ENCODE measurements at places on chromosomes 13 and 19.

- DNase-seq, result no peak
These were observed 196.0 kb upstream of the GPR12 start for GRCh38 chr13:26956522-26957142.

DNA sequence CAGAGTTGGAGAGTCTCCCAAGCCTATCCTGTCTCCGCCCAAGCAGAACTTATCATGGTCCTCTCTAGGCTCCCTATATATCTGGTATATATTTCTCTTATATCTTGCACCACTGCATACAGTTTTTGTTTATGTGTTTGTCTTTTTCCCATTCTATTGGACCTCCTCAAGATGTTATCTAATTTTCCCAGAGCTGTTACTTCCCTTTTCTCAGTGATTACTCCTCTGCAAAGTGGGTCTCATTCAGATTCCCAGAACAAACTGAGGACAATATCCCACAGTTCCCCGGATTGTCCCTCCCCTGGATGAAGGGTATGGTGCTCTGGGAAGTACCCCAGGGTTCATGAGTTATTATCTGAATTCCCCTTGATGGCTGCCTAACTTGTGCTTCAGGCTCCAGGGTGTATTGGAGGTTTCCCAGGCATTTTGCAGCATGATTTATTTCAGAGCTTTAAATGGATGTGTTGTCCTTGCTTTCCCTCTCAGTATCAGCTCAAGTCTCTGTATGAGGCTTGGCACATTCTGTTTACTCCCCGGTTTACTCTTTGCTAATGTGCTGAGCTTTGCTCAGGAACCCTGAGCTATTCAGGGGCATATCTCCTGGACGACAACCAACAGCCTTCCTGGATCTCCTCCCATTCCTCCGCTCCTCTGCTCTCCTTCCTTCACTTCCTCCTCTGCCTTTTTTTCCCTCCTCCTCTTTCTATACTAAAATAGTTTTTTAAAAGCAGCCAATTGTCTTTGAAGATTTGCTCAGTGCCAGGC, 329.3 kb downstream of the SPRY2 start:
- DNase-seq, result no peak

- no peak for DNase-seq
These were observed 8.5 kb downstream of the IFNL2 start for GRCh38 chr19:39276740-39277139.

- peak; percentile 73 for DNase-seq
These were observed 1.1 kb upstream of the PDE4A start for GRCh38 chr19:10419200-10419645.

DNA sequence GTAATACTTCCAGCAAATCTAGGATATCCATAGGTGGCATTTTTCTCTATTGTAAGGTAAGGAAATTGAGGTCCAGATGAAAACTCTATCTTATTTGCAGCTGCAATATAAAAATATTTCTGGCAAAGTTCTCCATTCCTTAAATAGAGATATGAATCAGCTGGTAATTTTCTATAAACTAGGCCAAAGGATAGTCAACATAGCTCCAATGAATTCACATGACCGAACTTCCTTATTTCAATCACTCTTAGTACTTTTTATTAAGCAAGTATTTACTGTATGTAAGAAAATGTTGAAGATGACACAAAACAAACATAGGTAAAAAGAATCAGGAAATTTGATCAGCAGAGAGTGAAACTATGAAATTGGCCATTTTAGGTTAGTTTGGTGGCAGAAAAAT, 13.0 kb upstream of the LCP1 start:
- no peak for DNase-seq

DNA sequence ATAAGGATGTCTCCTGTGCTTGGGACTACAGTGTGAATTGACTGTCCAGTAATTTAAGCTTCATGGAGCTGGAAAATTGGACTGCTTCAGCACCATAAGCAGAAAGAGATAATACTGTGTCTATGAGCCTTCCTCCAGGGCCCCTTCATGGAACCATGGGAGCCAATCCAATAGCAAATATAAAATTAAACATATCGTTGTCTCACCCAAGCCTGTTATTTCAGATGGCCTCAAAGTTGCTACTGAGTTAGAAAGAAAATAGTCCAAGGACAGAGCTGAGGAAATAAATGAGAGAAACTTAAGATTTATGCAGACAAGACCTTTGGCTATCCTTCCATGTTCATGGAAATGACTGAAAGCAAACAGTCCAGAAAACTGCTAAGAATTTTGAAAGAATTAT, 57.2 kb downstream of the TNFSF11 start:
- no peak for DNase-seq

- DNase-seq, result peak; percentile 66
These were observed 6.2 kb downstream of the SYT5 start for GRCh38 chr19:55173714-55174409.

DNA sequence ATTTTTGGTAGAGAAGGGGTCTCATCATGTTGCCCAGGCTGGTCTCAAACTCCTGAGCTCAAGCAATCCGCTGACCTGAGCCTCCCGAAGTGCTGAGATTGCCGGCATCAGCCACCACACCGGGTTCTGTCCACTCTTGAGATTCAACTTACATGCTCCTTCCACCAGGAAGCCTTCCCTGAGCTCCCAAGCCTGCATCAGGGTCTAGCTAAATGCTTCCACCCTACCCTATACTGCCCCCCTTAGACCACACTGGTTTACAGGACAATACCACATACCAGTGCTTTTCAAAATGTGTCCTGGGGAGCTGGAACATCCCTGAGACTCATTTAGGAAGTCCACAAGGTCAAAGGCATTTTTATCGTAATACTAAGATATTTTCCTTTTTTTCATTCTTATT, 15.1 kb upstream of the CACNG8 start:
- DNase-seq, result no peak

DNA sequence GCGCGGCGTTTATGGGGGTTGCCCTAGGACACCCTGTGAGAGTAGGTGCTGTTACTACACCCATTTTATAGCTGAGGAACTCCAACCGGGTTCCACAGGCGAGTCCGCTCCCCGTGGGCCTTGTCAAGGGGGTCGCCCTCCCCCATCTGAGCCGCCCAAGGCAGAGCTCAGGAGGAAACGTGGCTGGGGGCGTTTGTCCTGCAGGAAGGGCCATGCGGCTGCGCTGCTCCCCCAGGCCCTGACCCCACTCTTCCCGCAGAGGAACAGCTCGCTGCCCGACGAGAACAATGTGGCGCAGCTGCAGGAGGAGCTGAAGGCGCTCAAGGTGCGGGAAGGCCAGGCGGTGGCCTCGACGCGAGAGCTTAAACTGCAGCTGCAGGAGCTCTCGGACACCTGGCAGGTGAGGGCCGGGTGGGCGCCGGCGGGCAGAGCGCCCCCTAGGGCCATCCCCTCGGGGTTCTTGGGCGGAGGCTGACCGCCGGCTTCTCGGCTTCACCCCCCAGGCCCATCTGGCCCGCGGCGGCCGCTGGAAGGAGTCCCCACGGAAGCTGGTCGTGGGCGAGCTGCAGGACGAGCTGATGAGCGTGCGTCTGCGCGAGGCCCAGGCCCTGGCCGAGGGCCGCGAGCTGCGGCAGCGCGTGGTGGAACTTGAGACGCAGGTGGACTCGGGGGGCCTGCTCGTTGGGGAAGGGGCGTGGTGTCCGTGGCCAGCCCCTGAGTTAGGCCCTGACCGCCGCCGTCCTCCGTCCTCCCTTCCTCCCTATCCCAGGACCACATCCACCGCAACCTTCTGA, 12.4 kb downstream of the PRR36 start:
- DNase-seq, result no peak

DNA sequence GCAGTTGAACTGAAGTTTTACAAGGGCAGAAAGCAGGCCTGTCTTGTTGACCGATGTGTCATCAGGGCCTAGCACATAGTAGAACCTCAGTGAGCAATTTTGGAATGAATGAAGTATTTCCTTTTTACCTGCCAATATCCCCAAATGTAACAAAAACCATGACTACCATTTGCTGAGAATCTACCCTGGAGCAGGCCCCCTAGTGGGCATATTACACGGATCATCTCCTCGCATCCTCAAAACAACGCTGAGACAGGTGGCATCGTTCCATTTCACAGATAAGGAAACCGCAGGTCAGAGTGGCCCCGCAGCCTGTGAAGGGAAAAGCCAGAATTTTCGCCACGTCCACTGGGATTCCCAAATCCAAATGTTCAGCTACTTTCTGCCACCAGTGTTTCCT, 77.9 kb downstream of the CACNA1A start:
- DNase-seq, result peak; percentile 9

- DNase-seq, result no peak
These were observed 1.9 kb upstream of the ZNF358 start for GRCh38 chr19:7513809-7514642.

Measured in stimulated activated naive CD8-positive, alpha-beta T cell treated with anti-CD3 and anti-CD28 coated beads, Interleukin-15, Interleukin-2, amounts not matched to agents 100 U/mL and 50 U/mL, for 24 hours (primary cell).